ENCODE measurements at places on chromosomes 6 and 20.

GRCh38 chr20:48649868-48650267 is 177.9 kb downstream of the PREX1 start:
- no peak for DNase-seq

- DNase-seq: no peak
These were observed 122.4 kb downstream of the MRPL14 start for GRCh38 chr6:44004625-44005506.

- DNase-seq: no peak
These were observed 144.7 kb downstream of the RALGAPA2 start for GRCh38 chr20:20567712-20568111.

DNA sequence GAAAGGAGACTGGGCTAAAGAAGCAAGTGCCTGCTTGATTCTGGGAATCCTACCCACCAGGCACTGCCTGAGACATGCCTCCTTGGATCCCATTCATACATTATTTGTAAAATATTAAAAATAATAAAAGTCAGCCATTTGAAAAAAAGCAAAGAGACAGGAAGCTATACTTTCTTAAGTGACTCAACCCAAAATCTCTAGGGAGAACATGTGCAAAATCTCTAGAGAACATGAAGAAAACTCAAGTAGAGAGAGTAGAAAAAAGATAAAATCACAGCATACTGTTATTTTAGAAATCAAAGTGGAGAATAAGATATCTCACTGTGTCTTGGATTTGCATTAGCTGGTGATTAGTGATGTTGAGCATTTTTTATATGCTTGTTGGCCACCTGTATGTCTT is 197.2 kb upstream of the GGTLC1 start:
- DNase-seq: no peak

DNA sequence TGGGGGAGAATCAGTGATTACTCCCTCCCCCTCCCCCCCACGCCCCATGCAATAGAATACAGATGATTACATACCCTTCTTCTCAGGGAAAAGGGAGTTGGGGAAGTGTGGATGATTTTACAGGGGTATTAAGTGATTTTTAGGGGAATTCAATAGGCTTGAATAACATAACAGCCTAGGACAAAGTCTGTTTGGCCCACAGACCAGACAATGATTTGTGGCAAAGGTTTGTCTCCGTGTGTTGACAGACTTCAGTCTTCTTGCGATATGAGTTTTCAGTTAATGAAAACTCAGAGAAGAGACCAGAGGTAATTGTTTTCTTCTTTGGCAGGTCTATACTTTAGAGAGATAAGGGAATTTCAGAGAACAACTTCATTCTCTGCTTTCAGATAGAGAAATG is 95.3 kb downstream of the OR2B2 start:
- no peak for DNase-seq

GRCh38 chr6:47631797-47632196 is 66.6 kb upstream of the ADGRF4 start:
- DNase-seq: no peak

GRCh38 chr6:168165891-168166290 is 86.9 kb upstream of the FRMD1 start:
- no peak for DNase-seq

Data from activated naive CD8-positive, alpha-beta T cell treated with anti-CD3 and anti-CD28 coated beads for 36 hours (primary cell).